ENCODE measurements at places on chromosomes 1 and 21.

DNA sequence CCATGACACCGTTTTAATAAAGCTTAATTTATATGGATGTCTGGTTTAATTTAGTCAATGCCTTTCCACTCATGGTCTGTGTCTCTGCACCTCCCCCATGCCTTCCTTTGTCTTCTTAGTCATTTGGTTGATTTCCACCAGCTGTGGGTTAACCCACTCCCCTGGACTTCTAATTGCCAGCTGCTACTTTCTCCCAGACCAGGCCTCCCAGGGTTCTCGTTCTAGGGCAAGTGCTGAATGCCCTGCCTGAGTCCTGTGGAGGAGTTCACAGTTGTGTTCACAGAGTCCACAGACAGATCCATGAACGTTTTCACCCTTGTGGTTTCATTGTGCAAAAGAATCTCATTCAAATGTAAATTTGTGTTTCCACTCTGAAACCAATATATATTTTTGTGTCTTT lies 243.4 kb downstream of the NUF2 start:
- DNase-seq = no peak

- no peak for DNase-seq
These were observed 7.5 kb upstream of the GATAD2B start for GRCh38 chr1:153929981-153930948.

- no peak for DNase-seq
These were observed 53.9 kb upstream of the LBR start for GRCh38 chr1:225481738-225482137.

GRCh38 chr1:24325587-24326449 lies 6.7 kb downstream of the GRHL3 start:
- DNase-seq = no peak

DNA sequence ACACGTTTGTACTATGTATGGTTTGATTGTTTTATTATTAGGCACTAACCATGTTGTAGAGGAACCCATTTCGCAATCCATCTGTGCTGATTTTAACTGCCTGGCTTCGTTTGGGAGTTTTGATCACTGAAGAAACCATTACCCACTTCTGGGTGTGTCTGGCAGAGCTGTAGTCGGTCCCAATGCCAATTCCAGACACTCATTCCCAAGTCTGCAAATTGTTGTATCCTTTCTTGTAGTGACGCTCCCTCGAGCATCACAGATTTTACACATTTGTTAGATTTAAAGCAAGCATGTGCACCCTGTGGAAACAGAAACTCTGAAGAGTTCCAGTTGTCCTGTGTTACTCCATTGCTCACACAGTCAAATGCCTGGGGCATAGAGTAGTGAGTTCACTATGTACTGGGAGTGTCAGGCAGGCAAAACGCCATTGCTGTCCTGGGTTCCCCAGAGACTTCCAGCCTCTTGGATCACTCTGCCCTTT lies 31.0 kb upstream of the EFCAB14 start:
- no peak for DNase-seq

DNA sequence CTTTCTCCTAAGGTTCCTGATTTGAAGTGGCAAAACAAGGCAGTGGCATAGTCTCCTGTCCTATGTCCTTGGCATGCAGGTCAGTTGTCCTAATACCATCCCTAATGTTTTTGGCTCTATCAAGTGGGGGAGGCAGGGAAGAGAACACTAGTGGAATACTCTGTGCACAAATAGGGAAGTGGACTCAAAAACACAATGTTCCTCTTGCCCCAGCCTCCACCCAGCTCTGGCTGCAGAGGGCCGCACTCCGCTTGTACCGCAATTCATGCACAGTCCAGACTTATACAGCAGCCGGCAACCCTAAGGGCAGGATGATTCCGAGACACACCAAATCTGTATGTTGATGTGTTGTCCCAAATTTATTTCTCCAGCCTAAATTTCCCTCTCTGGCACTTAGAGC lies 14.5 kb downstream of the PLEKHO1 start:
- no peak for DNase-seq

DNA sequence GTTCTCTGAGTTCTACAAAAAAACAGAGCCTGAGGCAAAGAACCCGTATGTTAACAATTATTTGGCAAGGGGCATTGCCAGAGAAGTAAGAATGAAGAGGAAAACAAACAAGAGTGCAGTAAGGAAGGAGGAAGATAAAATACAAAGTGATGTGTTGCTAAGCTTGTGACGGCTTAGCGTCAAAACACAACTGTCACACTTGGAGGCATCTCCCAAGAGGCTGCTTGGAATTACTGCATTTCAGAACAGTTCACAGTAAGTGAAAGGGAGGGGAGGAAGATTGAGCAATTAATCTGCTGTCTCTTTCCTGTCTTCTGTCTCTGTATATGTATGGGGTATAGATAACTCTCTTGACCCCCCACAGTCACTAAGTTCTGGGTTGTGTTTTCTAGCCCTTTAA lies 1017.0 kb upstream of the TMPRSS15 start:
- DNase-seq = no peak

DNA sequence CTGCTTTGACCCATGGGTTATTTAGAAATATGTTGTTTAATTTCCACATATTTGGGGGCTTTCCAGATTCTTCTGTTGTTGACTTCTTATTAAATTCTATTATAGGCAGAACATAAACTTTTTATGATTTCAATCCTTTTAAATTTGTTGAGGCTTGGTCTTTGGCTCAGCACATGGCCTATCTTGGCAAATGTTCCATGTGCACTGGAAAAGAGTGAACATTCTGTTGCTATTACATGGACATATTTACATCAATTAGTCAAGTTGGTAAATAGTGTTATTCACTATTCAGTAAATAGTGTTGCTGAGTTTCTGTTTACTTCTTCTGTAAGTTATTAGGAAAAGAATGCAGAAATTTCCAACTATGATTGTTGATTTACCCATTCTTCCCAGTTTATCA lies 75.4 kb downstream of the ETS2 start:
- DNase-seq = no peak

DNA sequence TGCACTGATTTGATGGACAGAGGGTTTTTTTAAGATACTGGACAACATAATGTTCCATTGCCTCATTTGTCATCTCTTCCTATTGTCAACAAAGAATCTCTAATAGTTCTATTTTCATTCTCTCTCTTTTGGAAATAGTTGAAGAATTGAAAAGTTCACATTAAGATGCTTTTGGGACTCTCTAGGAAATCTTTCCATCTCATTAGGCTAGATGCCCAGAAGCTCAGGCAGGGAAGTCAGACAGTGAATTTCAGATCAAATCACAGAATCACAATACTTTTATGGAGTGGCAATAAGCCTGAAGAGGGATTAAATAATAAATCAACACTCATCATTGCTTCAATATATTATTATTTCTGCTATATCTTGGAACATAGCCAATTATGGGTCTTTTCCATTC lies 29.2 kb downstream of the NEGR1 start:
- DNase-seq = no peak

DNA sequence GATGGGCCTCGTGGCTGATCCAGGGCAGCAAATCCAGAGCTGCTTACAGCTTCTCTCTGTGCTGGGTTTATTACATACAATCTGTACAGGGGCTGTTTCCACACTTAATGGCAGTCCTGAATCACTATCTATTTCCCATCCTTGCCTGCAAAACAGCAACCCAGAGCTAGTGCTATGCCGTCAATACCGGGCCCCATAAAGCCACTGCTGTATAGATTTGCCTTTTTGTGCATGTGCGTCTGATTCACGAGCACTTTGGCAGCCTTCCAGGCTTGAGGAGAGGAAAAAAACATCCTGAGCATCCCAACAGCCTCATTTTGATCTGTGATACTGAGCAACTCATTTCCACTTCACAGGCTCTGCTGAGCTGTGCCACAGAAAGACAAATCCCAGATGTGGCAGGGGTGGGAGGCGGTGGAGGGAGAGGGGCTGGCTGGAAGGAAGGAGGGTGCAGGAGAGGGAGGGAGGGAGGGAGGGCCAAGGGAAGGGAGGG lies 65.2 kb upstream of the TARBP1 start:
- DNase-seq = peak; percentile 10
